Muscle of arm (tissue), 14 donors: ENCODE measurements at places on chromosomes 11 and 22.

GRCh38 chr11:83158357-83158786 is 1.4 kb downstream of the PCF11 start:
- DNase-seq, result no peak

GRCh38 chr11:75523189-75523588 is 2.6 kb downstream of the GDPD5 start:
- no peak for DNase-seq

- no peak for DNase-seq
Measured at GRCh38 chr11:131206671-131207070, 163.7 kb upstream of the NTM start.

GRCh38 chr11:72140661-72141060 is 5.1 kb downstream of the FOLR3 start:
- DNase-seq, result no peak

DNA sequence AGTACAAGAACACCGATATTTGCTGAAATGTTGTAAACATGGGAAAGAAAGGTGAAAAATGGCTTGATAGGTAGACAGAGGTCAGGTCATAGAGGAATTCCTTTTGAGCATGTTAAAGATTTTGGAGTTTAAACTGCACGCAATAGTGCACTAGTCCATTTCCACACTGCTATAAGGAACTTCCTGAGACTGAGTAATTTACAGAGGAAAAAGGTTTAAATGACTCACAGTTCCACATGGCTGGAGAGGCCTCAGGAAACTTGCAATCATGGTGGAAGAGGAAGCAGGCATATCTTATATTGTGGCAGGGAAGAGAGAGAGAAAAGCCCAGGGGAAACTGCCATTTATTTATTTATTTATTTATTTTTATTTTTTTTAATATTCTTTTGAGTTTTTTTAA is 5.0 kb downstream of the OR10A5 start:
- DNase-seq, result no peak

DNA sequence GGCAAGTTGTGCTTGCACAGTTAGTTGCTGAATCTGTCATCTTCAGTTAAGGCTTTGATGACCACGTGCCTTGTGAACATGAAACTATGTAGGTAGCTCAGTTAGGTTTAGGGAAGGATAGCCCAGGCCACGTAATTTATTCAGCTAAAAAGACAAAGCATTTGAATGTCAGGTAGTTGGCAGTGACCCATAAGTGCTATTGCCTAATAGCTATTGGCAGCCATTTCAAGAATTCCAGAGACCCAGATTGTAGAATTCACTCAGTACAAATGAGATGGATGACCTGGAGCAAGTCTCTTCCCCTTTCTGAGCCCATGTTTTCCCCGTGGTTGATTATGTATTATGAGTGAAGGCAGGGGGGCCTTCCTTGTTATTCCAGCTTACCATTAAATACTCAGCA is 265.3 kb upstream of the ANO5 start:
- DNase-seq, result no peak

GRCh38 chr11:31956310-31956709 is 134.6 kb upstream of the RCN1 start:
- no peak for DNase-seq

DNA sequence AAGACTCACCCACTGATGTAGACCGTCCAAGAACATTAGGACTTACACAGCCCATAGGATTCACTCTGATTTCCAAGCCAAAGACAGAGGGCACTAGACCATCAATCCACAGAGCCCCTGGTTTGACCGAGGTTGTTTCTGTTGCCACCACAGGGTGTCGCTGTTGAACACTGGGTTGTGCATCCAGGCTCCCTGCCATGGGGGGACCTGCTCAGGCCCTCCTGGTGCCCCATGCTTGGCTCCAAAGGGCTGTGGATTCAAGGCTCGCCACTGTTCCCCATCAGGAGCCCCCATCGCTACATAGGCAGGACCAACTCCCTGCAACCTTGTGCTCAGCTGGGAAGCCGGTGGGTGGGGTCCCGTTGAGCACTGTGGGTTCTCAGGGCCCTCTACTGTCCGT is 128.0 kb upstream of the ANO1 start:
- no peak for DNase-seq

- DNase-seq, result peak; percentile 73
Measured at GRCh38 chr11:19071255-19071654, 10.7 kb upstream of the MRGPRX2 start.

- peak; percentile 65 for DNase-seq
Measured at GRCh38 chr11:116415095-116415494, 357.7 kb downstream of the BUD13 start.

GRCh38 chr22:49186762-49187161 is 640.9 kb downstream of the BRD1 start:
- DNase-seq, result no peak

DNA sequence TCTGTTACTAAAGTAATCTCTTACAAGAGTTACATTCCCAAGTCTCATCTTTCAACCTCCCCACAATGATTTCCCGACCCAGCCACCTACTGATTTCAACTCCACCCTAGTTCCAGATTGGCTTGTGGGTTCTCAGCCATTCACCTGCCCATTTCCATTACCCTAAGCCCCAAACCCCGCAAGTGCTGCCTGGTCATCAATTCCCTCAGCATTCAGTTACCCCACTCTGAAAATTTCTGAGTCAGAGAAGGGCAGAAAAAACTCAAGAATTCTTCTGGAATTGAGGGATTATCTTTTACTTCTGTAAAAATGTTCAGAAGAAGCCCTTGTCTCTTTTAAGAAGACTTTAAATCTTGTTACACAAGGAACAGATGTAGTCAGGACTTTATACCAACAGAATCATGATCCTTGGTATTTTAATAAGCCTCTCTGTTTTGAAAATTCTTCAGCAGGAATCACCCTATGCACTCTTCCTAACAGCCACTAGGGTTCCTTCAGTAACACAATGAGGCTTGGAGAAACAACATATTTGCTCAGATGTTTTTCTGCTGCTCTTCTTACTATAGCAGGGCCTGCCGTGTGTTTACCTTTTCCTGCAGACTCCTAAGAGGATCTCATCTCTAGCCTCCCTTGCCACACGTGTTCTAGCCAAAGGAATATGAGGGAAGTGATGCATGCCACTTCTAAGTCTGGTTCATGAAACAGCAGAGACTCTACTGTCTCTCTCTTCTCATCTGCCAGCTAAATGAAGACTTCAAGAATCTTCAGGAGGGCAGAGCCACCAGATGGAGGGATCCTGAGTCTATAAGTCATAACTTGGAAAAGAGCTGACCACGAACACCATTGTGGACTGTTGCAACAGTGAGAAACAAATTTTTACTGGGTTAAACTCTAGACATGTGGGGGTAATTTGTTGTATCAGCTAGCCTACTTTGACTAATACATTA is 29.3 kb upstream of the PAMR1 start:
- no peak for DNase-seq

DNA sequence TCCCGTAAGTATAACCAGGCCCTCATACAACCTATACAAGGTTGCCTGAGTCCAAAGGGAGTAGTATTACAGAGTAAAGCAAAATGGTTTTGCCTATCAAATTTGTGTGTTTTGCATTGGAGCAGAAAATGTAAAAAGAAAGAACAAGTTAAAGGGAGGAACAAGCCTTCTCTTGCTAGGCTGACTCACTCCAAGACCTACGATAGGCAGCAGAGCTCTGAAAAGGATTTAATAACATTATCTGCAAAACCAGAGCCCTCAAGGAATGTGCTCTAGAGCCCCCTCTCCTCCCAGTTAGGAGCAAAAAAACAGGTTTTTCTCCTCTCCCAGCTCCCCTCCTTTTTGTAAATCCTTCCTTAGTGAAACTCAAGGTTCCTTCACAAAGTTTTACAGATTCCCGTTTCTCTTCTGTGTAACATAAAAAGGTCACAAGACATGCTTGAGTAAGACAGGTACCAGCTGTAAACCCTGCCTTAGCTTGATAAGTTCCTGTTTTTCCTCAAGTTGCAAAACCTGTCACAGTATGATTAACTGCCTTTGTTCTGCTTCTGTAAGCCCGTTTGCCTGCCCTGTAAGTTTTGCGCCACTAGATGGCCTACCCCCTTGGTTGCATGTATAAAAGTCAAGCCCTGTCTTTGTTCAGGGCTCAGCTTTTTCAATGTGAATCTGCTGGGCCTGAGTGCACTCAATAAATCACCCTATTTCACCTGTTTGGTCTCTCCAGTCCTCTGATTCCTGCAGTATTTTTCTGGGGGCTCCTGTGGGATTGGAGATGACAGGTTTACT is 498.2 kb downstream of the KCNA4 start:
- no peak for DNase-seq

GRCh38 chr11:94796863-94797262 is 28.7 kb downstream of the AMOTL1 start:
- DNase-seq, result no peak

GRCh38 chr22:50009765-50010675 is 2.5 kb downstream of the IL17REL start:
- no peak for DNase-seq

DNA sequence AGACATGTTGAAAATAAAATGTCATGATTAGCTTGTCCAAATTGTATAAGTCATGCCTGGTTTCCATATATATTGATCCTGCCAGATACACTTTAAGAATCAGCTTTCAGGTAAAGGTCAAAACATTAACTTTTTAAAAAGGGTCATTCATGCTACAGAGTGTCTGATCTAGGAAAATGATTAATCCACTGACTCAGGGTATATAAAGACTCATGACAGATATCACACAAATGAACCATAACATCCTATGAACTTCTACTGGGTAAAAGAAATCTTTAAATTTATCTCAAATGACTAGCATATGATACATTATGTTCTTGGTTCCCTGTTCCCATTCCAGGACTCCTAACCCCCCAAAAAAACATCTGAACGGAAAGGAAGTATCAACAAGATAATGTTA is 11.7 kb downstream of the MRTFA start:
- DNase-seq, result no peak

- no peak for DNase-seq
Measured at GRCh38 chr22:20758688-20759087, 15.2 kb upstream of the SERPIND1 start.

GRCh38 chr11:13277768-13278608 is at the start of gene BMAL1:
Gene BMAL1, plus strand, starts transcription at chr11:13277790. Its CDS starts 76,519 bp downstream, at chr11:13354309.
- DNase-seq, result peak; percentile 11

DNA sequence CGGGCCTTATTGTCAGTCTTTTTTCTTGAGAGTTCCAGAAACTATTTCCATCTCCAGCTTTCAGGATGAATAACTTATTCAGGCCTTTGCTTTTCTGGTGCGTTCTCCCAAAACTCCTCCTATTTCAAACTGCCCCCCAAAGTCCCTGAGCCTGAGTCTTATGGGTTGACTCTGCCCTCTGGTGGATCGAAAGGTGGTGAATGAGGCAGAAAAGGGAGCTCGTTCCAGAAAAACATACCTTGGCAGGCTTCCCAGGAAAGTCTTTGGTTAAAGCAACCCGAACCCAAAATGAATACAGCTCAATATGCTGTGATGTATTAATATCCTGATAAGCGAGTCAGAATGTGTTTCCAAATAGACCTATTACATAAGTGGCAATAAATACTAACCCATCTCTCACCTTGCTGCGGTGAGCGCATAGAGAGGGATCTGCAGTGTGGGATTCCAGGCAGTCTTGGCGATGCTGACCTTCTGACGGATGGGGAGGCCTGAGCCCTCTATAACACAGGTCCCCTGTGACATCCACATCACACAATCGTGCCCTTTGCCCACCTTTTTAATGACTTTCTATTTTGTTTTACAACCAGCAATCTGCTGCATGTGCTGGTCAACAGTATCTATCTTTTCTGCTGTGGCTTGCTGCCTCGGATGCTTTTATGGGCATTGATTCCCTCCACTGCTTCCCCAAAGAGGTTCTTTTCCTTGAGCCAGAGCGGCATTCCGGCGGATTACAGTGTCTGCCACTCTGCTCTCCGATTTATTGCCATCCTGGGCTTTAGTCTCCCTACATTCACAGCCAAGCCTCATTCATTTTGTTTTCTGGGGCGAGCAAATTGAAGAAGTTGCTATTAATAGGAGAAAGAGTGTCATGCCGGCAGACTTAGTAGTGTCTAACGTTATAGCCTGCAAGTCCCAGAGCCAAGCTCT is 756.8 kb downstream of the NTM start:
- DNase-seq, result peak; percentile 92
